ENCODE measurements at places on chromosomes 4 and X. TPM values are rescaled to one million over a fixed set of nuclear protein-coding genes. Genes with fewer than 3 reads are reported as not detected.

Gene SMIM10L2A
- total RNA-seq: 1.7 TPM

GRCh38 chrX:11481035-11481434, 184.7 kb downstream of the ARHGAP6 start:
- DNase-seq: no peak

Gene GUCY2F
- total RNA-seq: 0.18 TPM

DNA sequence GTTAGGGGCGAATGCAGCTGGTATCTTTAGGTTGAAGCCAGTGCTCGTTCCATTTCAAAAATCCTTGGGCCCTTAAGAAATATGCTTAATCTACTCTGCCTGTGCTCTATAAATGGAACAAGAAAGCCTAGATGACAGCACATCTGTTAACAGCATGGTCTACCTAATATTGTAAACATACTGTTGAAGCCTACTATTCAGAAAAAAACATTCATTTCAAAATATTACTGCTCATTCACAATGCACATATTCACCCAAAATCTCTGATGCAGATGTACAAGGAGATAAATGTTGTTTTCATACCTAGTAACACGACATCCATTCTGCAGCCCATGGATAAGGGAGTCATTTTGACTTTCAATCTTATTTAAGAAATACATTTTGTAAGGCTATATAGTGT, 106.6 kb downstream of the TBC1D19 start:
- DNase-seq: no peak

Gene BMP3
- total RNA-seq: 18.2 TPM

Gene CYLC1
- total RNA-seq: not detected

- peak; percentile 61 for DNase-seq
Measured at GRCh38 chr4:15779306-15779705, 1.2 kb downstream of the CD38 start.

Gene TMPRSS11B
- not detected for total RNA-seq

DNA sequence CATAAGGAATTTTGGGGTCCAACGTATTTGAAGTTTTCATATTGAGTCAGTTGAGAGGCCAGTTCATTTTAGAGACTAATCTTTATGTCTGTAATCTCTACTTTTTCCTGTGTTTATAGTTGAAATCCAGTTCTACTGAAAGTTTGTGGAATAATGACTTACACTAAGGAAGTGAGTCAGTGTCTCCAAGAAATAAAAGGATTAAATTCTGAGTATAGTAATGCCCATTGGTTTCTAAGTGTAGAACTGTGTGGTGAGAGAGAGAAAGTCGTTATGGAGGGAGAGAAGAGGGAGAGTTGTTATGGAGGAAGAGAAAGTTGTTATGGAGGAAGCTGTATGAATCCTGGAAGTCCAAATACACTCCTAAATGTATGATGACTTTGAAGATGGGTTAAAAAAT, 264.6 kb upstream of the HAND2 start:
- no peak for DNase-seq

- no peak for DNase-seq
Measured at GRCh38 chr4:64559571-64559970, 150.3 kb upstream of the TECRL start.

Gene AADAT
- 4.9 TPM for total RNA-seq

DNA sequence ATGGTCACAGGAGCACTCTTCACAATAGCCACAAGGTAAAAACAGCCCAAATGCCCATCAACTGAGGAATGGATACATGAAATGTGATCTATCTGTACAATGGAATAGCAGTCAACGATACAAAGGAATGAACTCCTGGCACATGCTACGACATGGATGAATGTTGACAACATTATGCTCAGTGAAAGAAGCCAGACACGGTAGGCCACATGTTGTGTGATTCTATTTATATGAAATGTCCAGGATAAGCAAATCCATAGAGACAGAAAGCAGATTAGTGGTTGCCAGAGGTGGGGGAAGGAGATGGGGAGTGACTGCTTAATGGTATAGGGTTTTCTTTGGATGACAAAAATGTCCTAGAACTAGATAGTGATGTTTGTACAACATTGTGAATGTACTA, 58.7 kb upstream of the GPM6B start:
- DNase-seq: no peak

GRCh38 chr4:4456351-4456750, 69.4 kb downstream of the NSG1 start:
- DNase-seq: no peak

DNA sequence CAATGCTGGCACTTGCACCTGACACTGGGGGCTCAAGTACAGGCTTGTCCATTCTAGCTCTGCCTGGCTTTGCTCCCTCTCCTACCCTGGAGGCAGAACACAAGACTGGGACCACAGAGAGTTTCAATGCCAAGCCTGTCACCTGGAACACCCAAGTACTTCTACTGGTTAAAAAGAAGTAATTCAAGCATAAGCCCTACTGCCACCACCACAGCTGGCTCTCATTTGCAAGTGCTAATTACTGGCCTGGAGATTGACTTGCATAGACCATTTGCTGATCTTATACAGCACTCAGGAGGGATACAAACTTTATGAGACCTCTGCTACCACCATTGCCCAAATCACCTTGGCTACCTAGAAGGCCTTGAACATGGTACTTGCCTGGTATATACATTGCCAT, 1550.9 kb downstream of the C4orf33 start:
- DNase-seq: no peak

Gene MAGEA8
- not detected for total RNA-seq

Gene NMU
- total RNA-seq: 0.83 TPM

Measured in lower lobe of right lung (tissue), 2 donors.